ENCODE measurements at places on chromosomes 13 and 19. TPM values are rescaled to one million over a fixed set of nuclear protein-coding genes. Genes with fewer than 3 reads are reported as not detected.

DNA sequence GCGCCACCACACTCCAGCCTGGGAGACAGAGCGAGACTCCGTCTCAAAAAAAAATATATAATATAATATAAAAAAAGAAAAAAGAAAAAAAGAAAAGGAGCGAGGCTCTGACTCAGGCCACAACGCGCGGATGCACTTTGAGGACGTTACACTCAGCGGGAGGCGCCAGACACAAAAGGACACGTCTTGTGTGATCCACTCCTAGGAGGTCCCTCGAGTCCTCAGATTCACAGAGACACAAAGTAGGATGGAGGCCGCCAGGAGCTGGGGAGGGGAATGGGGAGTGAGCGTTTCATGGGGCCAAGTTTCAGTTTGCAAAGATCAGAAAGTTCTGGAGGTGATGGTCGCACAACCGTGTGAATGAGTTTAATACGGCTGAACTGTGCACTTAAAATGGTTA is 8.5 kb upstream of the ABHD17A start:
- DNase-seq, result no peak
- H3K27ac ChIP-seq, result no peak overlapping the region
- no peak overlapping the region for H3K4me3 ChIP-seq
- H3K27me3 ChIP-seq, result no peaks in the 10 kb centered on the region
- no peaks in the 10 kb centered on the region for H3K36me3 ChIP-seq

DNA sequence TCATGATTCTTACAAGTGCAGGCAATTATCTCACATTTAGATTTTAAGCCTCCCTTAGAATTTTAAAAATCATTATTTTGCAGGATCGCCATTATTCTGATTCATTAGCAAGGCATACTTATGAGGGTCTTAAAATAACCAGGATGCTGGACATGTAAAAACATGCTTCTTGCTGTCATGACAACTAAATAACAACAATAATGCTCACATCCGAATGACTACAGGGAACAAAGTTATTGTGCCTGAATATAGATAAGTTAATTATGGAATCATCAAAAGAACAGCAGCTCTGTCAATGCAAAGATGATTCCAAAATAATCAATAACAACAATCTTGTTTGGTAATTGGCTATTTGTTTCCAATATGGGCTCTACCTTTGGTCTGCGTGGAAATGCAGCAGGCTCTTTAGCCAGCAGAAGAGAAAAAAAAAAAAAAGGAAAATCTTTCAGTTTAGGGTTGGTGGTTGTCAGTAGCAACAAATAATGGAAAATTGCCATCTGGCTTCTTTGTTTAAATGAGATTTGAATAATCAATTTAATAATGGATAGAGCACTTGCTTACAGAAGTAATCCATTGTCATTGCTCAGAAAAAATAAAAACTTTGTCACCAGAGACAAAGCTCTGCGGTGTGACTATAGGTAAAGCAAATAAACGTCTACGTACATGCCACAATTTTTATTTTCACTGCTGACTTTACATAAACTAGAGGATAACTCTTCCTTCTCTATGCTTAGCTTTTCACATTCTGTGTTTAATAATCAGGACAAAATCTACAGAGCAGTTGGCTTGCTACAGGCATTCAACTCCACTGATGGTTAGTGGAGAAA is 468.9 kb upstream of the TSHZ3 start:
- H3K4me1 ChIP-seq, result no peaks in the 10 kb centered on the region
- H3K27me3 ChIP-seq, result no peaks in the 10 kb centered on the region
- no peak for DNase-seq
- no peak overlapping the region for H3K27ac ChIP-seq
- no peak overlapping the region for H3K4me3 ChIP-seq

DNA sequence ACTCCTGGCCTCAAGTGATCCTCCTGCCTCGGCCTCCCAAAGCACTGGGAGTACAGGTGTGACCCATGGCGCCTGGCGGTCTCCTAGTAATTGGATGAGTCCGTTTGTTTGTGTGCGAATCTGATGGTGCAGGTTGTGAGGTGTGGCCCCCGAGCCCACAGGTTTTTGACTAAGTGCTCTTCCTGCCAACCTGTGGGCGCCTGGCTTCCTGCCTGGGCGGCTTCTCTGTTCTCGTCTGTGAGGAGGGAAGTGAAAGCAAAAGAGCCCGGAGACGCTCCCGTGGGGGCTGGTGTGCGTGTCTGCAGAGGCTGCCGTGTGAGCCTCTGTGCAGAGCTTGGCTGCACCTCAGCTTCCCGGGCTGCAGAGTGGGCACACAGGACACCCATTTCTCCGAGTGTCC is 10.0 kb downstream of the ARHGAP45 start:
- no peaks in the 10 kb centered on the region for H3K27me3 ChIP-seq
- peaks cover 28% of the 10 kb centered on the region for H3K4me1 ChIP-seq
- DNase-seq, result no peak
- H3K36me3 ChIP-seq, result peaks cover 12% of the 10 kb centered on the region
- no peak overlapping the region for H3K27ac ChIP-seq

DNA sequence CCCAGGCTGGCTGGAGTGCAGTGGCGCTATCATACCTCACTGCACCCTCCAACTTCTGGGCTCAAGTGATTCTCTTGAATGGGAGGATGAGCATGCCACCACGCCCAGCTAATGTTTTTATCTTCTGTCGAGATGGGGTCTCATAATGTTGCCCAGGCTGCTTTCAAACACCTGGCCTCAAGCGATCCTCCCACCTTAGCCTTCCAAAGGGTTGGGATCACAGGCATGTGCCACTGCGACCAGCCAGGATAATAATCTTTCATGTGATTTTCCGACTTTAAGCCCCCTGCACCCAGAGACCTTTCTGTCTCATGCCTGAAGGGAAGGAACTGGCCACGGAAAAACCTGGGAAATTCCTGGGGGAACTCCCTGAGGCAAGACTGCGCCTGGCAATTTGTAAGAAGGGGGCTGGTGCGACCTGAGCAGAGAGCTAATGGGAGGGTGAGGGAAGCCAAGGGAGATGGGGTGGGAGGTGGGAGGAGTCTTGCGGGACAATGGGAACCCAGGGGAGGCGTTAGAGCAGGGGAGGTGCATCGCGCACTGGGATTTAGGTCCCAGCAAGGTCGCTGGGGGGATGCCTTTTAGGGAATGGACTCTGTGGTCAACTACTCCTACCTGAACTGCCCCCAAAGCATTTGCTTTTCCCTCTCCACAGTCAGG is 1.2 kb upstream of the CCDC124 start:
- DNase-seq, result no peak
- H3K36me3 ChIP-seq, result no peaks in the 10 kb centered on the region
- H3K27me3 ChIP-seq, result no peaks in the 10 kb centered on the region
- no peak overlapping the region for H3K27ac ChIP-seq
- peaks cover 11% of the 10 kb centered on the region for H3K4me1 ChIP-seq

DNA sequence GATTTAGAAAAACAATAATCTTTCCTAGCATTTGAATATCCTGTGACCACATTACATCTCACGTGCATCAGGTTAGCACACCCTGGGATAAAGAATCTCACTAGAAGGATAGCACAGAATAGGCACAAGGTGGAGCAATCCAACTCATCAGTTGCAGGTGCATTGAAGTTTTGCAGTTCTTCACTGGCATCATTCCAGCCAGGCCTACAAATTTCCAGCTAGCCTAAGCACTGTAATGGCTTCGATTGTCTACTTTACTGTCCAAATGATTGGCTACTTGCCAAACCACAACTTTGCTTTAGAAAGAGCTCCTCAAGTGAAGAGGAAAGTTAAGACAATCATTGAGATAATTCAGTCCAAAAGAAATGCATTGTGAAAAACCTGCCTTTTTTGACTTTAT is 89.5 kb downstream of the SPRY2 start:
- no peaks in the 10 kb centered on the region for H3K4me1 ChIP-seq
- no peaks in the 10 kb centered on the region for H3K27me3 ChIP-seq
- peak; percentile 16 for DNase-seq
- H3K4me3 ChIP-seq, result no peak overlapping the region
- no peak overlapping the region for H3K27ac ChIP-seq
- H3K36me3 ChIP-seq, result no peaks in the 10 kb centered on the region

DNA sequence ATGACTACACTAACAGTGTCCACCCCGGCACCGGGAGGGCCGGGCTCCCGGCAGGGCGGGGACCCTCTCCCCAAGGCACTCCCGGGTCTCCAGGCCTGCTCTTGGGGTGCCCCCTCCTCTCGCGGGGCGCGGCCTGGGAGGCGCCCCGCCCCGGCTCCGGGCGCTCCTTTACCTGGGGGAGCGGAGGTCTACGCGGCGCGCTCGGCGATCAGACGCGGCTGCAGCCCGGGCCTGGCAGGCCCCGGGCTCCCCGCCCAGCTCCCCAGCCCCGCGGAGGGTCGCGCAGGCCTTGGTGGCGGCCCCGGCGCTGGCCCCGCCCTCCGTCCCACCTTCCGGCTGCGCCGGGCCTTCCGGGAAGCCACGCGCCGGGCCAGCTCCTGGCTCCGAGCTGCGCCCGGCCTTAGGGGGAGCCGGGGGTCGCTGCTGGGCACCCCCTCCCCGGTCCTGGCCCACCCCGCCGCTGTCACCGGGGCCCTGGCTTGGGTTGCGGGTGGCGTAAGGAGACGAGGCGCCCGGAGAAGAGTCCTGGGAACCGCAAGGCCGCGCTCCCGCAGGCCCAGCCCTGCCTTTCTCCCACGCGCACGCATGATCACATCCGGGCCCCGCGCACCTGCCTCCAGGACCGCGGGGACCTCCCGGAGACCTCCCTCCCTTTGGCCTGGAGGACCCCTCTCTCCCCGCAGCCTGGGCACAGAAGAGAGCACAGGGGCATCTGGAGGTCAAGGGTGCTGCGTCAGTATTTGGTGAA is at the start of gene C19orf12:
Gene C19orf12, minus strand, starts transcription at position 309 of the 748 bp plus-strand sequence. CDS start 6,848 bp downstream, outside the sequence.
- no peaks in the 10 kb centered on the region for H3K36me3 ChIP-seq
- H3K4me1 ChIP-seq, result peaks cover 21% of the 10 kb centered on the region
- peak within 1 kb of the TSS; percentile 97 for H3K27ac ChIP-seq
- DNase-seq, result no peak
- peak within 1 kb of the TSS; percentile 99 for H3K4me3 ChIP-seq
- no peaks in the 10 kb centered on the region for H3K27me3 ChIP-seq

- DNase-seq, result no peak
- H3K4me3 ChIP-seq, result no peak overlapping the region
- no peaks in the 10 kb centered on the region for H3K36me3 ChIP-seq
- no peaks in the 10 kb centered on the region for H3K27me3 ChIP-seq
- no peaks in the 10 kb centered on the region for H3K4me1 ChIP-seq
Observed at GRCh38 chr19:29596080-29596727, 9.9 kb upstream of the POP4 start.

- no peak overlapping the region for H3K27ac ChIP-seq
- no peaks in the 10 kb centered on the region for H3K36me3 ChIP-seq
- H3K4me3 ChIP-seq, result no peak overlapping the region
- no peak for DNase-seq
- H3K4me1 ChIP-seq, result no peaks in the 10 kb centered on the region
- no peaks in the 10 kb centered on the region for H3K27me3 ChIP-seq
Observed at GRCh38 chr13:109212650-109213049, 573.7 kb downstream of the IRS2 start.

DNA sequence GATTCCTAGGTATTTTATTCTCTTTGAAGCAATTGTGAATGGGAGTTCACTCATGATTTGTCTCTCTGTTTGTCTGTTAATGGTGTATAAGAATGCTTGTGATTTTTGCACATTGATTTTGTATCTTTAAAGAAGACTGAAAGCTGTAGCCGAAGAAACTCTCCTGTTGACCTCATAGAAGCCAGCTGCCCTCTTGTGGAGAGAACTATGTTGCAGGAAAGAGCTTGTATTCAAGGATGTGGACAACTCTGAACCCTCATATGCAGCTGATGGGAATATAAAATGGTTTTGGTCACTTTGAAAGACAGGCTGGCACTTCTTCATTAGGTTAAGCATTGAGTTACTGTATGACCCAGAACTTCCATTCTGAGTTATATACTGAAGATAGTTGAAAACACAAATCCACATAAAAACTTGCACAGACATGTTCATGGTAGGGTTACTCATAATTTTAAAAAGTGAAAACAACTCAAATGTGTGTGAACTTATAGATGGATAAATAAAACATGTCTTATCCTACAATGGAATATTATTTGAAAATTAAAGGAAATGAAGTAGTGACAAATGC is 65.8 kb upstream of the SLITRK6 start:
- no peaks in the 10 kb centered on the region for H3K36me3 ChIP-seq
- DNase-seq, result no peak
- H3K4me1 ChIP-seq, result no peaks in the 10 kb centered on the region

Gene PSPC1
- total RNA-seq, result 108 TPM

Gene RASAL3
- 4.3 TPM for total RNA-seq

Gene GIPC3
- total RNA-seq, result 0.87 TPM

Gene FGF22
- 9.0 TPM for total RNA-seq
